ENCODE measurements at places on chromosomes 7 and 10. TPM values are rescaled to one million over a fixed set of nuclear protein-coding genes. Genes with fewer than 3 reads are reported as not detected.

Gene ANLN
- 116 TPM for total RNA-seq

Gene MCM10
- 4.1 TPM for total RNA-seq

Gene CHAT
- total RNA-seq, result not detected

Gene ASB10
- total RNA-seq, result not detected

Gene PNLIP
- not detected for total RNA-seq

Gene VAX1
- not detected for total RNA-seq

Gene CXCL12
- 17.7 TPM for total RNA-seq

Gene ANKRD61
- total RNA-seq, result not detected

Gene HECTD2
- 33.8 TPM for total RNA-seq

Gene SLC18A3
- total RNA-seq, result not detected

Gene RRP12
- 15.2 TPM for total RNA-seq

Gene MKRN1
- total RNA-seq, result 67.3 TPM

Gene SYPL1
- 83.3 TPM for total RNA-seq

Gene OR6B1
- total RNA-seq, result not detected

Gene CDHR1
- total RNA-seq, result 0.11 TPM

Gene PAX4
- not detected for total RNA-seq

Gene NKX6-2
- total RNA-seq, result not detected

Gene VSTM2A
- not detected for total RNA-seq

Gene AZGP1
- total RNA-seq, result not detected

Gene DUSP5
- total RNA-seq, result 13.7 TPM

Gene RALA
- 22.3 TPM for total RNA-seq

Gene BUB3
- total RNA-seq, result 112 TPM

Gene GFRA1
- total RNA-seq, result 22.7 TPM

Gene PAOX
- total RNA-seq, result 4.2 TPM

Data from articular chondrocyte of knee joint (primary cell).